ENCODE measurements at places on chromosomes 16 and 17.

GRCh38 chr17:56290101-56290801, 137.0 kb downstream of the ANKFN1 start:
- no peak for DNase-seq

- DNase-seq = no peak
Measured at GRCh38 chr16:83145297-83145696, 518.5 kb downstream of the CDH13 start.

- no peak for DNase-seq
Measured at GRCh38 chr16:74045513-74045912, 251.1 kb upstream of the PSMD7 start.

DNA sequence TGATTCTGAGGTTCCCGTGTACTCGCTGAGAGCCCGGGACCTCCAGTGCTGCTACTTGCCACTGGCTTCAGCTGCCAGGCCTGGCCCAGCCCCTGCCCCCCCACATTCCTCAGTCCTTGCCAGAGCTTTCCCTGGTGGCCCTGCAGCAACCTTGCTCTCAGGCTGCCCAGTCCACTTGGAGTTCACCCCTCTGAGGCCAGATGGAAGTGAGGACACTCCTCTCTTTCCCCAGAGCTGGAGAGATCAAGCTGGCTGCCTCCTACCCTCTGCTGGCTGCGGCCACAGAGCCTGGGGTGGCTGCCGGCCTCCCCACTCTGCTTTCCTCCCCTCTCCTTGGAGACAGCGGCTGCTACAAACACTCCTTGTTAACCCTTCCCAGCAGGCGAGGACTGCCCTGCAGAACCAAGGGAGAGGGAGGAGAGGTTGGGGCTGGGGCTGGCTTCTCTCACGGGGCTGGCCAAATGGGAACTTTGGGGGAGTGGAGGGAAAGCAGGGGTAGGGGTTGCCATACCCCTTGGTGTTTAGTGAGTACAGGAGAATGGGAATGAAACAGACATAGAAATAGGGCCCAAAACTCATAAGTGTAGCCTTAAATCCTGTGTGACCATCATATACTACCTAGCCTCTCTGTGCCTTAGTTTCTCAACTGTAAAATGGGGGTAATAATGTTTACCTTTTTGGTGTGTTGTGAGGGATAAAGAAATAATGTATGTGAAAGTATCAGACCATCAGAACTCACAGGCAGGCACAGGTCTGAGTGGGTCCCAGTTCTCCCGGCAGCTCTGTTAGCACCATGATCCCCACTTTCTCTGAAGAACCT, at the start of gene GAS2L2:
GAS2L2 (minus strand) TSS at position 295 of the 820 bp plus-strand sequence. CDS start 389 bp downstream, outside the sequence.
- no peak for DNase-seq

DNA sequence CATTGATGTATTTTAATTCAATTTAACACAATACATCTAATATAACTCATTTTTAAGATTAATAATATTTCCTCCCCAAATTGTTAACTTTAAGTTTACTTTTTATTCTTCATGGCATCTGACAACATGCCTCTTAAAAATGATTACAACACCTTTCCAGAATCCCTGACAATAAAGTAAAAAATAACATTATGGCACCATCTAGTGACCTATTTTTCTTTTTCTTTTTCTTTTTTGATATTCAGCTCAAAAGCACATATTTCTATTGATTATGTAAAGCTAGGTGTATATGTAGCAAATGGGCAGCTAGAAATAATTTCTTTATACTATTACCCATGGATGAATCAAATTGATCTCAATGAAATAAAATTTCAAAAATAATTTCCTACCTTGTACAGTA, 834.3 kb upstream of the CDH8 start:
- no peak for DNase-seq

DNA sequence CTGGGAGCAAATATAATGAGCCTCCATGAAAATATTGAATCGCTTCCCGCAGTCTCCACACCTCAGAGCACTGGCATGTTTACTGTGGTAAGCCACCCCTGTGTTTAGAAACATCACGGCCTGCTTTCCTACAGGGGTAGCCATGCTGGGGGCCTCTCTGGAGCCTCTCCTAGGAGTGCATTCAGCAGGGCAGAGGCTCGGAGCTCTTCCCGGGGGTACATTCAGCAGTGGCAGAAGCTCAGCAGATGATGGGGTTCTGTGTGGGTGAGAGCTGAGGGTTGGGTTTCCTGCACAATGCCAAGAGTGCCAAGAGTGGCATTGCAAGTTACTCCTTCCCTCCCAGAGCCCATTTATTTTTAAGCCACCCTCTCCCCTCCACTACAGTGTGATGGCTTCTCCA, 386.6 kb downstream of the SEC14L1 start:
- DNase-seq = no peak

GRCh38 chr16:79012671-79013434, 587.7 kb downstream of the MAF start:
- no peak for DNase-seq

GRCh38 chr17:56260376-56261002, 107.2 kb downstream of the ANKFN1 start:
- DNase-seq = no peak

DNA sequence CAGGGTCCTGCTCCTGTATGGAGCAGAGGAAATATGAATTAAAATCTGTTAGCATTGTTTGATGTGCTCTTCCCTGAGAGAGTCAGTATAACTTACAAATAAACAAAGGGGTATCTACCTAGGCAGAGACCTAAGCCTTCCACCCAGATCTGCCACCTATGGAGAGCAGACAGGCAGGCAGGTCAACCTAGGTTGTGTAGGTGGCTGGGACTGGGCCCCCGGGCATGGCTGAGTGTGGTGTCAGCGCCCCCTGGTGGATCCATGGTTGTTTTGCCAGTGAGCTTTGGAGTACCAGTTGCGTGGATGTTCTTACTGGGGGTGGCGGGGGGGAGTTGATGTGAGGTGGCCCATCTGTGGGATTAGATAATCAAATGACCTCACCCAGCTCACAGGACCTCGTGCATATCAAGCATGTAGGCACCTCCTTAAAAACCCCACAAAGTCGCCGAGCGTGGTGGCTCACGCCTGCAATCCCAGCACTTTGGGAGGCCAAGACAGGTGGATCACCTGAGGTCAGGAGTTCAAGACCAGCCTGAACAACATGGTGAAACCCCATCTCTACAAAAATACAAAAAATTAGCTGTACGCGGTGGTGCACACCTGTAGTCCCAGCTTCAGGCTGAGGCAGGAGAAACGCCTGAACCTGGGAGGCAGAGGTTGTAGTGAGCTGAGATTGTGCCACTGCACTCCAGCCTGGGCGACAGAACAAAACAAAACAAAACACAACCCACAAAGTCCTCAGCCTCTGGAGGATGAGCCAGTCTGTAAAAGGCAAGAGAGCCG, 17.6 kb downstream of the DUS2 start:
- DNase-seq = peak; percentile 82

DNA sequence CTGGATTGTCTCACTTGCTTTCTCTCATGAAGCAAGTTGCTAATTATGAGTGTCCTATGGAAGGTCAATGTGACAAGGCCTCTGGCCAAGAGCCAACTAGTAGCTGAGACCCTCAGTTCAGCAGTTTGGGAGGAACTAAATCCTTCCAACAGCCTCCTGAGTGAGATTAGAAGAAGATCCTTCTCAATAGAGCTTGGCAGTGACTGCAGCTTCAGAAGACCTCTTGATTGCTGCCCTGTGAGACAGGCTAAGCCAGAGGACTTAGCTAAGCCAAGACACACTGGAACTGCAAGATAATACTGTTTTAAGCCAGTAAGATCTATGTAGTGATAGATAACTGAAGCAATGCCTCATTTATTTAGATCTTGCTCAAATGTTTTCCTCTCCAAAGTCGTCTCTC, 34.3 kb downstream of the PCTP start:
- DNase-seq = no peak

GRCh38 chr17:32495359-32496231, 8.8 kb downstream of the CDK5R1 start:
- DNase-seq = no peak

DNA sequence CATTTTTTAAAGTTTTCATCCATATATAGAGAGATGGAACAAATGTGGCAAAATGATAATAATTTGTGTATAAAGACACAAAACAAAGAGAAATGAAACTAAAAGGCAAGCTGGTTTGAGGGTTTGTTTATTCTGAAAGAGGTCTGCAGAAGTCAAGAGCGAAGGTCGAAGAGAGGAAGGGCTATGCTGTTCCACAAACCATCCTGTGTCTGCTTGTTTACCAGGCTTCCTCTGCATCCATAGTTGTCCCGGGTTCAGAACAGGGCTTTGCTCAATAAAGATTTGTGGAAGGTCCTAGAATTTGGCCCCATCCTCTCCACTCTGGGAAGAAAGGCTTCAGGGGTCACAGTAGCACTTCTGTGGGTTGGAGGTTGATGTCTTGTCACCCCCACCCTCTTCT, 2.4 kb upstream of the MARVELD3 start:
- no peak for DNase-seq

GRCh38 chr16:70809392-70810060, 8.6 kb upstream of the VAC14 start:
- DNase-seq = no peak
